RCC 7860 (cell line): ENCODE measurements at places on chromosomes 3 and 15.

DNA sequence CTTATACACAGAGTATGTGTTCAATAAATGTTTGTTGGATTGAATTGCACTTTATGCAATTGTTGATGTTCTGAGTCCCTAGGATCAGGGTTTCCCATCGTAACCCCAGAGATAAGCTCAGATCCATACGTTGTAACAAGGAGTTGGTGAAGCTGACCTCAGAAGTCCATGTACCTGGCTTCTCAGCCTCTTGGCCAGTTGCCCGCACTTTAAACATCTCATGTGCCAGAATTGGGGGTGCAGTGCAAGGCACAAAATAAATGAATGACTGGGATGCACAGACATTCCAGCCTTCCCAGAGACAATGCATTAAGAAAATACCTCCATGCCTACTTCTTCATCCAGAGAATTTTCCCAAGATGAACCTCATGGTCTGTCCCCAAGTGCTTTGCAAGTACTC lies 142.9 kb upstream of the IL12A start:
- DNase-seq: no peak

DNA sequence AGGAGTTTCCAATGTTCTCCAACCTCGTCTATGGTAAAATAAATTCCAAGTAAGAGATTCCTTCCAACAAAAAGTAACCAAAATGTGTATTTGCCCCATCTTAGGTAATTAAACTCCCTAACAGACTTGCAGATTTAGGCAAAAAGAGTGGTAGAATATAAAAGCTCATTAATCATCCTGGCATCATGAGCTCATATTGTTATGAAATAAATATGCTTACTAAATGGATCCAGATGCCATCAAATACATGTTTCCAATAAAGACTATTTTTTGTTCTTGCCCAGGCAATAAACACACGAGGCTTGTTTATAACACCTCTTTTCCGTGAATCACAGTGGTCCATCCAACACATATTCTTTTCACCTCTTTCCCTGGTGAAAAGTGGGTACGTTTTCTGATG lies 189.4 kb downstream of the THSD4 start:
- DNase-seq: no peak

GRCh38 chr15:80674245-80674614 lies 20.9 kb upstream of the ABHD17C start:
- DNase-seq: no peak

DNA sequence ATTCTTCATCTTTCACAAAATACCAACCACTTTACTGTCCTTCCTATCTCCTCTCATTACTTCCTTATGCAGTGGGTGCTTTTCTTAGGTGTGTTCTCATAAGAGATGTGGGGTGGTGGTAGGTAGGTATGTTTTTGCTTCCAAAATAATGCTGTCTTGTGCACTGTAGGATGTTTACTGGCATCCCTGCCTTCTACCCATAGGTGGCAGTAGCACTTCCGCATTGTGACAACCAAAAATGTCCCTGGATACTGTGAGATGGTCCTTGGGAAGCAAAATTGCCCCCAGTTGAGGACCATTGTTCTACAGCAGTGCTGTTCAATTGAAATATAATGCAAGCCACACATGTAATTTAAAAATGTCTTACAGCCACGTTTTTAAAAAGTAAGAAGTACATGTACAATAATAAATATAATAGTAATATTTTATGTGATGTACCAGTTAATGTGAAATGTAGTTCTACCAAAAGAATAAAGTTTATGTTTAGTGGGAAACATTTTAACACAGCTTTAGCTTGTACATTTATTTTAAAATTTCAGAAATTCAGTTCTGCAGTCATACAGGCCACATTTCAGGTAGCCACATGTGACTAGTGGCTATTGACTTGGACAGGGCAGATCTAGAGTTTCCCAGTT lies 75.2 kb downstream of the NEO1 start:
- DNase-seq: peak; percentile 16

DNA sequence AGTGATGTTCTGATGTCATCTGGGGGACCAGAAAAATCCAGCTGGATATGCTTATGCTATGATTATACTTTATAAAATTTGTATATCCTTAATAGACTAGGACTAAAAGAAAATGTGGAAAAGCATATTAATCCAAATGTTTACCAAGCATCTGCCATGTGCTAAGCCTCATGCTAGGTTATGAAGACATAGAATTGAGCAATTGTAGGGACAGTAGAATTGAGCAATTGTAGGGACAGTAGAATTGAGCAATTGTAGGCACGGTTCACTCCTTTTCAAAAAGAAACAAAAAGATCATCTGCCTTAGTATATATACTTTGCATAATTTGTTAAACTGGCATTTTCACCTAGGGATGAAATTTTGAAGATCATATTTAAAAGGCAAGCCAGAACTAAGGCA lies 18.3 kb downstream of the ABHD5 start:
- no peak for DNase-seq

- DNase-seq: no peak
These were observed 33.8 kb upstream of the RAB11A start for GRCh38 chr15:65835447-65835846.

- DNase-seq: no peak
These were observed 43.2 kb downstream of the MAP2K5 start for GRCh38 chr15:67585681-67586080.

GRCh38 chr3:67947808-67948508 lies 293.5 kb upstream of the SUCLG2 start:
- no peak for DNase-seq

GRCh38 chr3:149393345-149394160 lies 16.1 kb upstream of the TM4SF1 start:
- peak; percentile 63 for DNase-seq

DNA sequence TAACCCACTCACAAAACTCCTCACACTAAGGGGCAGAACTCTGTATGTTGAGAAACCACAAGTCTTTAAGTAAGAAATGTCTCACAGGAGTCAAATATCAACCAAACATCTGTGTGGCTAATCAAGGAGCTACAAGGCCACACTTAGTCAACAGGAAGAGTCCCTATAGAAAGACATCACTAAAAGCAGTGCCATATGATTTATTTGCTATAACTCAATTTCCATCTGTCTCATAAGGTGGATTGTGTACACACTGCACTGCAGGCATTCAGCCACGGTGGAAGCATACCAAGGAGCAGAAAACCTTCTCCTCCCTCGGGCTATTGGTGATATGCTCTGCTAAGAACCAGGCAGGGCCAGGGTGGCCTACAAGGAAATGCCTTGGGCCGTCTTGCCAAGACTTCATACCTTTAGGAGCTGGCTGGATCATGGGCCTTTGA lies 197.6 kb upstream of the CFAP20DC start:
- no peak for DNase-seq

DNA sequence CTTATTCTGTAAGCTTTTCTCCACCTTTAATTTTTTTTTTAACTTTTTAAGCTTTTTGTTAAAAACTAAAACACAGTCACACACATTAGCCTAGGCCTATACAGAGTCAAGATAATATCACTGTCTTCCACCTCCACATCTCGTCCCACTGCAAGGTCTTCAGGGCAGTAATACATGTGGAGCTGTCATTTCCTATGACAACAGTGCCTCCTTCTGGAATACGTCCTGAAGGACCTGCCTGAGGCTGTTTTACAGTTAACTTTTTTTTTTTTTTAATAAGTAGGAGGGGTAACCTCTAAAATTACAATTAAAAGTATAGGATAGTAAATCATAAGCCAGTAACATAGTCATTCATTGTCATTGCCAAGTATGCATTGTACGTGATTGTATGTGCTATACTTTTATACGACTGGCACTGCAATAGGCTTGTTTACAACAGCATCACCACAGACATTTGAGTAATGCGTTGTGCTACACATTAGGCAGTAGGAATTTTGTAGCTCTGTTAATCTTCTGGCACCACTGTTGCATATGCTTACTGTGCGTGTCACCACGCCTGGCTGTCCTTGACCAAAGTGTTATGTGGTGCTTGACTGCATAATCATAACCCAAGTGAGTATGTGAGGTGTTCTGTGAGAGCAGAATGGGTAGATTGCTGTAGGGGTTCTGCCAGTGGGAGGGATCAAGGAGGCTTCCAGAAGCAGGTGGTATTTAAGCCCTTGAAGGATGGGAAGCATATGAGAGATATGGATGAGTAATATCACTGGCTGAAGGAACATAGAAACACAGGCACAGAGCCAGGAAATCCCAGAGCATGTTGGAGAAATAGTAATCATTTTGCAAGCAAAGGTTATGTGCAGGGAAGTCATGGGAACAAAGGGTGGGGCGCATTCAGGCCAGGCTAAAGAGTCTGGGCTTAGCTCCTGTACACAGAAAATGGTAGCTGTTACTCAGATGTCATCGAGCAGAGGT lies 18.3 kb downstream of the FBXO22 start:
- no peak for DNase-seq

DNA sequence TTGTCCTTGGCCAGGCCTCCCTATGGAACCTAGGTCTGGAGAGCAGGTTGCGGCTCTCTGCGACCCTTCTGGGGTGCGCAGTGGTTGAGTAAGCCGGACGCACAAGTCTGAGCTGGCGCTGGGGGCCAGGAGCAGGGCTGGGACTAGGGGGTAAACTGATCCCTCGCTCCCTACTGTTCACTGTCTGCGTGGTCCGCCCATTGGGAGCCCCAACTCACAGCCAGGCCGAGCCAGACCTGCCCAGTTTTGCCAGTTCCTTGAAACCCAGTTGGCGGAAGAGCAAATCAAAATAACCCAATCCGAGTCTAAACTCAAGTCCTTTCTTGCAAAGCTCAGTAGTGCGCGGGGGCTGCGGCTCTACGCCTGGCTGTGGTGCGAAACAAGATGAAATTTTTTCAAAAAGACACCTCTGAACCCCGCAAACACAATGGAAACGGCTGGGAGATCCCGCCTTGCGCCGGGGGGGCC lies 17.5 kb downstream of the RGMA start:
- no peak for DNase-seq

- no peak for DNase-seq
These were observed 296.0 kb downstream of the NAALADL2 start for GRCh38 chr3:175155172-175155571.

DNA sequence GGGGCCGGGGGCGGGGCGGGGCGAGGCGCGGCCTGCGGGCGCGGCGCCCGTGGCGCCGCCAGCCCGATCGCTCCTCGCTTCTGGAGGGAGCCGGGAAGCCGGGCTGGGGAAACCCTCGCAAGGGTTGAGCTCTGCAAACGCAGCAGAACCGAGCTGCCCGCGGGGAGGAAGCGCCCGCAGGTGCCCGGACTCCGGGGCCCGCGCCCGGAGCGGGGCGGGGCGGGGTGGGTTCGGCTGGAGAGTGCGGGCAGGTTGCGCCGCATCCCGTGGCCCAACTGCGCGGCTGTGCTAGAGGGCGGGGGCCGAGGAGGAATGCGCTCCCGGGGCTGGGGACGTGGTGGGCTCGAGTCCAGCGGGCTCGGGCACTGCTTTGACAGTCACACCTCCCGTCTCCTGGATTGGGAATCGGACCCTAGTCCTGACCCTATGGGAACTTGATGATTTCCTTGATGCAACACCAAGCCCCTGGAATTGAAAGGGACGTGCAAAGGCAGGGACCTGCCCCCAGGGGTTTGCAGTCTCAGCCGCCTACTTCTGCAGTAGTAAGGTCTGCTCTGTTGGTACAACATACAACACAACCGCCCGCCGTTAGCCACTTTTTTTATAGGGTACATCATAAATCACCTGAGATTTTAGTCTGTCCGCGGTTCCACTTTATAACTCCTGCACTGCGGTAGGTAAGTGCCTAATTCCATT lies 34.3 kb downstream of the ZBTB38 start:
- no peak for DNase-seq

DNA sequence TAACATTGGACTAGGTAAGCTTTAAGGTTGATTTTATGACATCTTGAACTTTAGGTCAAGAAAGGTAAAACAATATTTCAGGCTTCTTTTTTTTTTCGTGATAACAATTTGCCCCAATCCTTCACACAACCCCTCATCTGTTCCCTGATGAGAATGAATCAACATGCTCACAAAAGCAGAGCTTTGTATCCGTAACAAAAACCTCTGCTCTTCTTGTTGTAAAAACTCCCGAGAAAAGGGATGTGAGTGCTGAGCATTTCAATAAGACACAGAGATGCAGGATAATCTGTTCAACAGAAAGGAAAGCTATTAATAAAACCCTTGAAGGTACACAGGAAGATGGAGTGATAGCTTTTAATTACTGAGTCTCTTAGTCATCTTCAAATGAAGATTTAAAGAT lies 94.3 kb downstream of the RAD18 start:
- no peak for DNase-seq

DNA sequence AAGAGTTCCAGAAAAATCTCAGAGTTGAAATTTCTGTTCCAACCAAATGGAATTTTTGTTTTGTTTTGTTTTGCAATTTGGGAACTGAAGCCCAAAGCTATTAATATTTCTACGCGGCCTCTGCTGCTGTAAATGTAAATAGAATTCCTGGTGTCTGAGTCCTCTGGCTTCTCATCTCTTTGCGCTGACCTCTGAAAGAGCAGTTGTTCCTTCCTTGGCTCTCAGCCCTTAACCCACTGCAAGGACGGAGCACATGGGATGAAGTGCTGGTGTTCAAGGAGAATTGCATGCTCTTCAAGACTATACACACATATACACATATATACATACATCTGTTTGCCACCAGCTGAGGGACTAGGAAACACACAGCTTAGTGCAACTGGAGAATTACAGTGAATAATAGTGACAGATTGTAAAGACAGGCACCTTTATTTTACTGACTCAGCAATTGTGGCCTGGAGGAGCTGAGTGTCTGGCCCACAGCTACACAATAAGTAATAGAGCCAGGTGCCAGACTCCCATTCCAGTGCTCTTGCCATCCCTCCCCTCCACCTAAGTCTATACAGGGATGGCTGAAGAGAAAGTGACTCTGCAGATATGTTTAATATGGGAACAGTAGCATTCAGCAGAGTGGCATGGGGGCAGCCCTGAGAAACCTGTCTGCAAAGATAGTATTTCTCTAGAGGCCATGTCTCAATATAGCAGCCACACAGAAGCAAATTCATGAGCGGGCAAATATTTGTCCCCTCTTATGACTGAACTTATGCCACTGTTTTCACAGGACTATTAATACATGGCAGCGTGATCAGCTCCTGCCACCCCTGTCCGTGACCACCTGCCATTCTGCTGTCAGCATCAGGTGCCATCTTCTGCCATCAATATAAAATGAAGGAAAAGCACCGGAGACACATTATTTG lies 42.3 kb downstream of the NEK10 start:
- no peak for DNase-seq

GRCh38 chr3:197908957-197909701 lies 40.9 kb upstream of the RPL35A start:
- no peak for DNase-seq

- DNase-seq: no peak
These were observed 6.6 kb upstream of the CCNL1 start for GRCh38 chr3:157166561-157166960.

- DNase-seq: no peak
These were observed 19.3 kb upstream of the DNAJC19 start for GRCh38 chr3:181008796-181009195.

DNA sequence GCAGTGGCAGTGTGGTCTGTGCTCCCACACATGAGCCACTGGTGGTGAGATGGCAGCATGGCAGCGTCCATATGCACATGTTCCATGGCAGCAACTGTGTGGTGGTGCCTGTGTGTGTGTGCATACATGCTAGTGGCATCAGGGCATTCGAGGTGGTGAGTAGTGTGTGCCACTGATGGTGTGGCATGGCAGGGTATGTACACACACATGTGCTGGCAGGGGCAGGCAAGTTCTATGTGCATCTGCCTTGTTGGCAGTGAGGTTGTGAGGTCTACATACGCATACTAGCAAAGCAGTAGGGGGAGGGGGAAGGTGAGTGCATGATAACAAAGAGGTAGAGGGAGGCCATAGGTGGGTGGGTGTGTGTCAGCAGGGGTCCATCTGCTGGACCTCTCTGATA lies 378.7 kb downstream of the C3orf38 start:
- no peak for DNase-seq
